ENCODE measurements at places on chromosomes 3 and 15.

DNA sequence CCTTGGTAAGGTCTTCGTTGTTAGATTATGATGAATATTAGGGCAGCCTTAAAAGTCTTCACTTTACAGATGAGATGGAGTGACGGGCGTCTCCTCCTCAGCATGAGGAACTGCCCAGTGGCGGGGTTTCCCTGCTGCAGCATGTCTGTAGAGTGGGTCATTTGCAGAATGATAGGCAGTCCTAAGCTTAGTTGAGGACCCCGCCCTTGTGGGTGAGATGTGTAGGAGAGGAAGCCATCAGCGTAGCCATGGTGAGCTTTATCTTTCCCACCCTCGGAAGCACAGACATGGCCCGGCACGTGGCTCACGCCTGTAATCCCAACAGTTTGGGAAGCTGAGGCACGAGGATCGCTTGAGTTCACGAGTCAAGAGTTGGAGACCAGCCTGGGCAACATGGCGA, 877 bp downstream of the NIT2 start:
- no peak for DNase-seq

DNA sequence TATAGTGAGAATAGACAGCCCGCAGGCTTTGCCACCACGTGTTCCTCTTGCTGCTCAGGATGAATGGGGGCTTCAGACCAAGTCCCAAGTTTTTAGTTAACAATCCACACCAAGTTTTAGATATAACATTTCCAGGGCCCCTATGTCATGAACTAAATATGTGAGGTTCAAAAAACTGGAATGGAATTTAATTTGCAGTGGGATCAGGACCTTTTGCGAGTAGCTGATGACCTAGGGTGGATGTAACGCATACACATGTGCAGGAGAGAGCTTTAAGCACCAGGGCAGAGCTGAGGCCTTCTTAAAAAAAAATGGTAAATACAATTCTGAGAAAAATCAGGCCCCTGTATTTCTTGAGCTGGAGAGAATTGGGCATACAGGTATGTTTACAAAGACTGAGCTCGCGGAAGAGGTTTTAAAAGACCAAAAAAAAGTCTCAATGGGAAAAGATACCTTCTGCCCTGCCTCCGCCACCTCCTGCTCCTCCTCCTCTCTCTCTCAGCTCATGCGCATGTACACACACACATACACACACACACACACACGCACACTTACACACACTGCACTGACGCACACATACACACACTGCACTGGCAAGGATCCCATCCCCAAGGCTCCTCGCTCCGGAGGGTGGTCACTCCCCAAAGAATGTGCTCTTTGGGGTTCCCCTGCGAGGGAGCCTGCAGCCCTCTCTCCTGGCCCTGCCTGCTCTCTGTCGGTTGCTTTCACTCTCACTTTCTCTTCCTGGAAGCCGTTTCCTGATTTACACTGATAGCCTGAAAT, 48.2 kb upstream of the IGF1R start:
- no peak for DNase-seq

DNA sequence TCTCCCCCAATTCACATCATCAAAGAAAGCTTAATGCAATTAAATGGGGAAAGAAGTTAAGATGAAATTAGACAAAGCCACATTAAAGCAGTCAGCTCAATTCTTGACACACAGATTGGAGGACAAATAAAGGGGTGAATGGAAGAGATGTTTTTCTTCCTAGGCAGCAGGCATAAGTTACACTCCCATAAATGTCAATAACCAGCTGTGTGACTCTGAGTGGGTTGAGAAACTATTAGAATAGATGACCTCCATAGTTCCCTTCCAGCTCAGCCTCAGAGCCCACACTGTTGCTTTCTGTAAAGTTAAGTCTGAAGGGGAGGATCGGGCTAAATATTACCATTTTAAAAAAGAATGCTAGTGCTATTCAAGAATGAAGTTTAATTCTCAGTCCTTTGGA, 71.0 kb downstream of the THBS1 start:
- no peak for DNase-seq

DNA sequence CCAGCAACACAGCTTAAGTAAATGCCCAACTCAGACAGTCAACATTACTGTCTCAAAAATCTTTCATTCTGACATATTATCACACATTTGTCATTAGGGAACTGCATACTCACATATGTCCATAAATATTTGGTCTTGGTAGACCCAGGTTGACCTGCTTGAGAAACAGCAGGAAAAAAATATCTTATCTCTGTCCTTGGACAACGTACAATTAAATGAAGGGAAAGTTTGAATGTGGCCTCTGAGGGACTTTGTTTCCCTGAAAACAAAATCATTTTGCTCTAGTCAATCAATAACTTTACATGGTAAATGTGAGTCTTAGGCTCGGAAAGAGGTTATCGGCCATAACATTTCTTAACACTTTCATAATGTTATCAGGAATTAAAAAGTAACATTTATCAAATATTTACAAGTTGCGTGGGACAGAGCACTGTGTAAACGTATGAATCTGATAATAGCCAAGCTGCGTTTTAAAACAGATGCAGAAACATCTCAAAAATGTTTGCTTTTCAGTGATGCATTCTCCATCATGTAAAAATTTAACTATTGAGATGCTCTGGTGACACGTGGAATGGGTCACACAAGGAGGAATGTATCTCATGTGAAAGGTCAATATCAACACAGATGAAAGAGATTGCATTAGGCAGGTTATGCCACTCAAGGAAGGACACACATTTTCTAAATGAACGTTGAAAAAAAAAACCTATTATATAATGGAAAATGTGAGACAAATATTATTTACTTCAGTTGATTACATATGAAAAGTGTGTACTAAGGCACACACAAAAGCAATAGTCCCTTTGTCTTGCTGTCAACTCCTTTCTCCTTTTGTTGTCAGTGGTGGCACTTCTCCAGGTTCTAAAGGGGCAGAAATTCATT, 304.4 kb downstream of the WDR72 start:
- no peak for DNase-seq

DNA sequence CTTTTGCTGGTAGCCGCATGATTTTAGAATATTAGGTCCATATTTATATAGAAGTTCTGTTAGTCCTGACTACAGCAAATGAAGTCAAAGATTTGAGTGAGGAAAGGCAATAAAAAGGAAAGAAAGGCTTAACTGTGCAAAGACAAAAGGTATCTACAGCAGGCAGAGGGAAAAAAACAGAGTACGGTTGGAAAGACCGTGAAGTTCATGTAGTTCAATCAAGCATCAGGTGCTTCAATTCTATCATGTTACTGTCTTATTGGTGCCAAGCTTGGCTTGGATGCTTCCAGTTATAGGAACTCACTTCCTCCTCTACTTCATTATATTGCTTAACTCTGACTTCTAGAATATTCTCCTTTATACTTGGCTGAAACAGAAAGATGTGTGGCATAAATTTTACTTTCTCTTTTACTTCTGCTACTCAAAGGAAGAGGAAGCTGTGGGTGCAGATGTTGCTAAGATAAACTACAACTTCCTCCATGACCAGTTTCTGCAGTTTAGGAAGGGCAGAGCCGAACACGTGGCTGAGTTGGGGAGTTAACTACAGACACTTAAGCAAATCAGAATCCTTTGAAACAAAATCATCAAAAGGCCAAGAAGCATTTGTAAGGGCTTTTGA, 72.6 kb upstream of the ZBED2 start:
- no peak for DNase-seq

DNA sequence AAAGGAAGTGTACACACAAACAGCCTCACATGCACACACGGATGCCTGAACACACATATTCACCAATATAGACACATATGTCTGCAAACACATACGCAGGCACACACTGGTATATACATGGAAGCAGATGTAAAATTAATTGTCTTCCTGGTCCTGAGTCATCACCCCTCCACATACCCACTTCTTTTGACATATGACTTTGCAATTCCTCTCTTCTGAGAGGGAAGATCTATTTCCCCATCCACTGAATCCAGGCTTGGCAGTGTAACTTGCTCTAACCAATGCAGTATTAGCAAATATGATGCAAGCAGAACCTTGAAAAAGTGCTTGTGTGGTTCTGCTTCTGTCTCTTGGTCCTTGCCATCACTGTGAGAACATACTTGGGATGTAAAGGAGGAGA, 76.8 kb upstream of the HRH1 start:
- DNase-seq: no peak

DNA sequence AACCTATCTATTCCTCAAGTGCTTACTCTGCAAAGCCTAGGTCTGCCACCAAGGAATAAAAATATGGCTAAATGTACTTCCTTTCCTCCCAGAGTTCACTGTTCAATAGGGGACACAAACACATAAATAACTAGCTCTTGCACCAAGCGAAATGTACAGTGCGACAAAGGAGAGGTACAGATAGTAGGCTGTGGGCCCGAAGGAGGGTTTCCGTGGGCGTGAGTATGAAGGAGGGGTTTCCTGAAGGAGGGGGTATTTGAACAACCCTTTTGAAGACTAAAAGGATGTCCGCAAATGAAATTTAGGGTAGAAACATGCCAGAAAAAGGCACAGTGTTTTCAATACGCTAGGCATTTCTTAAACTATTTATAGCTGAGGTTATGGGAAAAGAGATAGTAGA, 207.9 kb downstream of the LPP start:
- no peak for DNase-seq

GRCh38 chr3:8097690-8098089, 403.9 kb upstream of the LMCD1 start:
- no peak for DNase-seq

DNA sequence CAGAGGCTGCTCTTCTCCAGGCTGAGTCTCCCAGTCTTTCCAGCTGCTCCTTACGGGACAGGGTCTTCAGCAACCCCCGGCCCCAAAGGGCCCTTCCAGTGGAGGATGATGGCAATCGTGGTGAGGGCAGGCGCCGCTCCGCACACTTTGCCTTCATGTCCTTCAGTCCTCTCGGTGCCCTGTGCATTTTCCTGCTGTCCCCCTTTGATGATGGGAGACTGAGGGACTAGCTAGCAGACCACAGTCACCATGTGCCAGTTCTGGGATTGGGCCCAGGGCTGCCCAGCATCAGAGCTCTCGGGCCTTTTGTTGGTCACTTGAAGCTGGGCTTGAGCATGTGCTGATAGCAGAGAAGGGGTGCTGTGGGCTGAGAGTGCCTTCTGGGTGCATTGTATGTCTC, 8.8 kb upstream of the TXNRD3 start:
- DNase-seq: no peak

DNA sequence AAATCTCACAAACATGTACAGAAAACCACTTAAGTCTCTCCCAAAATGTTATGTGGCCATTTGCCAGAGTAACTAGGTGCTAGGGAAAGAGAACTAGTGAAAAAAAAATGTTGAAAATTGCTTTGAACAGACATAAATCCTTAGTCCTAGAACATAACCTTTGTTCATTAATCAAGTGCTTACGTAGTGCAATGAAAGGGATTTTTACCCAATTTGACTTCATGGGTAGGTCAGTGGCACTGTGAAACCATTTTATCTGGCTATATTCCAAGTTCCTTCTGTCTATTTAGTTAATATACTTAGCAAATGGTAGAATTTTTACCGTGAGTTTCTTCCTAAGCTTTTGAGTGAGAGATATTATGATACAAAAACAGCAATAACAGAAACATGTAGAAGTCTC, 209.4 kb downstream of the DIPK2A start:
- no peak for DNase-seq

- DNase-seq: no peak
These were observed 6.7 kb downstream of the CMTM8 start for GRCh38 chr3:32245200-32245599.

GRCh38 chr3:32455609-32456428, 46.8 kb downstream of the CMTM6 start:
- no peak for DNase-seq

- no peak for DNase-seq
These were observed 365.6 kb downstream of the PTPRG start for GRCh38 chr3:61926923-61927322.

GRCh38 chr3:130312374-130312773, 33.1 kb upstream of the COL6A5 start:
- DNase-seq: no peak

DNA sequence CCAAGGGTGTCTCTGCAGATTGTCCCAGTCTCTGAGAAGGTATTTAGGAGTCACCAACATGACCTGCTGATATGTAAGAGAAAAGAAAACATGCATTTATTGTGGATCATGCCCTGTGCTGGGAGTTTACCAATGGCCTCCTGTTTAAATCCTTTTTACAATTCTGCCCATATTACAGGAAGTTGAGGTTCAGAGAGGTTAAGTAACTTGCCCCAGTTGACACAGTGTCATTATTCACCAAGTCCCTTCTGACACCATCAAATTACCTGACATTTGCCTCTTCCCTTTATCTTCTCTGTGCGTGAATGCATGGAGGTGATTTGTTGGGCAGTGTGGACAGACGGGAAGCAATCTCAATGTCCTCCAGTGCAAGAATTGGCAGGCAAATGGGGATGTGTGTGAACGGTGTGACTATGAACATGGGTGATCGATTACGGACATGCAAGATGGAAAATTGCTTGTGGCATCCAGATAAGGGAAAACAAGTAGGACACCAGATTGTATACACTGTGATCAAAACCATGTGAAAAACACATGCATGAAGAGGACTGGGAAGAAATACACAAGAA, 27.3 kb downstream of the ZNF710 start:
- no peak for DNase-seq

DNA sequence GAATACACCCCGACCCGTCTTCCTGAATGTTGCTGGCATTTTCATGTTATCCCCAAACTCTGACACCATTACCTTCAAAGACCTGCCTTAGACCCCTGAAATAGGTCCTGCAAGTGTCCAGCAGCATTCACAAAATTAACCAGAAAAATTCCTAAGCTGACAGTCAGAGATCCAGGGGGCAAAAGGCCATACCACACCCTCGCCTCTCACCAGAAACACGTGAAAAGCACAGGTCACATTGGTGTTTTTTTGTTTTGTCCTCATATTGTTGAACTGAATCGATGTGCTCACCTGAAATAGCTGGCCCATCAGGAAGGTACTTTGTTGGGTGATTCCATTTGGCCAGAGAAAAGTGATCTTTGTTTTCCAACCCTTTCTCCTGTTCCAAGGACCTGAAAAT, 113.1 kb upstream of the HES1 start:
- no peak for DNase-seq

- no peak for DNase-seq
These were observed 121.9 kb downstream of the SLCO3A1 start for GRCh38 chr15:91975241-91975978.

GRCh38 chr3:13268961-13269441, 151.1 kb downstream of the NUP210 start:
- no peak for DNase-seq

DNA sequence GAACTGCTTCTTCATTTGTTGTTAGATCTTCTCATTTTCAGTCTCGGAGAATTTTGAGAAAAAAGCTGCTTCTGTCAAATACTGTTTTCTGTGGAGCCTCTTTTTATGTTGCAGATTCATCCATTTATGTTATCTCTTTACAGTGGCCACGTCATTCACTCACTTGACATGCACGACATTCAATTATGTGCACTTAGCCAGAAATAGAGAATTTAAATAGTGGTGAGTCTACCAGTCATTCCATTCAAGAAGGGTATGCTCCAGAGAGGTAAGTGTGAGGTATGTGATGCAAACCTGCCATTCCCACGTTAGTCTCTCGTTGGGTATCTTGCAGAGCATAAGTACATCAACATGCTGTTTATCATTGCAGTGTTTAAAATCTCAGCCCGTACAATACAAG, 9.8 kb downstream of the ARPP19 start:
- DNase-seq: no peak
